Stimulated activated CD8-positive, alpha-beta memory T cell treated with anti-CD3 and anti-CD28 coated beads, Interleukin-15, amount 100 ng/mL, for 24 hours (primary cell): ENCODE measurements at places on chromosomes 2 and 18.

DNA sequence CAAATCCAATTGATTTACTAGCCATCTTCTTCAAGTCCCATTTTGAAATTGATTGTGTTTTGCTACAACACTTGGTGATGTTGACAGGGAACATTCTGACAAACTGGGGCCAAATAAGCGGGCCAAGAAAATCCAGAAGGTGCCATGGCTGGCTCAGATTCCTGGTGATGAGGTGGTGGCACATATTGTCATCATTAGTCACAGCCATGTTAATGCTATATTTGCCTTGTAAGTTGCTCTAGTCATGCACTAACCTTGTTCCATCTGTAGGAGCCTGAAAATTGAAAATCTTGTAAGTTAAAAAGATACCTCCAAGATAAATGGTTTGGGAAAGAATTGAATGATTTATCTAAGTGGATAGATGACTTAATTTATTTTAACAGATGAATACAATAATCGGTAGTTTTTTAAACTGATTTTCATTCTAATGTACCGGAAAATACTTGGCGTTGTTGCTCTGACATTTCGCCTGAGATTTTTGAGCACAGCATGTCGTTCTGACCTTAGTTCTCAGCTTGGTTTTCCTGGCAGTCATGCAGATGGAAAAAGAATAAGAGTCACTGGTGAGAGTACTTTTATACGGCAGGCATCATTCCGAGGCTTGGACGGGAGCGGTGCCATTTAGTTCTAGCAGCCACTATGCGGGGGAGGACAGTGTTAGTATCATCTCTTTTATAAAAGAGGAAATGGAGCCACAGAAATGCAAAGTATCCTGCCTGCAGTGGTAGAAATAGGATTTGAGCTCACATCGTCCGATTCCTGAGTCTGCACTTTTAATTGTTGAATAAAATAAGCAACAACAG, 133.9 kb downstream of the ZNF532 start:
- no peak for DNase-seq

DNA sequence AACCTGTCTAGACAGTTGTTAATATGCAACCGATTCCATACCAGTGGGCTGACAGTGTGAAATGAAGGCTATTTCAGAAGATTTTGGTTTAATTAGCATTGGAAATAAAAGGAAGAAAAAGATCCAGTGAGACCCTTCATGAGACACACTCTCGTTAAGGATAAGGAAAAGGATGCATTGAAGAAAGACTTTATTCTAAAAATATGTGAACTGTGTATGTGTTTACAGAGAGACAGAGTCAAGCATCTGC, 2.1 kb downstream of the KLF7 start:
- no peak for DNase-seq

DNA sequence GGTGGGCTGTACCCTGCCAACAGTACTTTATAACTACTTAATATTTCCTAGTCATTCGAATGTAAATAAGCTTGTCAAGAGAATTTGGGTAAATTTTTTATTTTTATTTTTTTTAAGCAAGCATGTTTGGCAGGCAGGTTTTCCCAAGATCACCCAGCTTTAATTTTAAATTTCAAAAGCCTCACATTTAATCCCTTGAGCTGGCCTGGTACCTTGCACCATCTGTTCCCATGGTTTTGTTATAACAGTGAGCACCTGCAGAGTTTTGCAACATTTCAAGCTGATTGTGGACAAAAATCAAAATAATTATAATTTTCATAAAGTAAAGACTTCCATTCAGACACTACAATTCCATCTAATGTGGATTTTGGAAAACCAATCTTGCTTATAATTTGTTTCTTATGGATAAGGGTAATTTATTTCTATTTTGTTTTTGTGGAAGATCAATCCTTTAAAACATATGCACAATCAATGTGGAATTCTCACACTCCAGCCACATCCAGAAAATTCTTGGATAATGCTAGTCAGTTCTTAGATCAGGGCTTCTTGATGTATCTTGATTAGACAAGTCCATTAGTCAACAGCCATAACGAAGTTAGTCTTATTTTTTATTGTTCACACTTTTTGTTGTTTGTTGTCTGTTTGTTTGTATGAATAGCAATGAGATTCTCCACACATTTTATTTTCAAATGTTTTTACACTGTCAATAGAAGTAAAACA, 689.3 kb downstream of the NR4A2 start:
- DNase-seq, result no peak

DNA sequence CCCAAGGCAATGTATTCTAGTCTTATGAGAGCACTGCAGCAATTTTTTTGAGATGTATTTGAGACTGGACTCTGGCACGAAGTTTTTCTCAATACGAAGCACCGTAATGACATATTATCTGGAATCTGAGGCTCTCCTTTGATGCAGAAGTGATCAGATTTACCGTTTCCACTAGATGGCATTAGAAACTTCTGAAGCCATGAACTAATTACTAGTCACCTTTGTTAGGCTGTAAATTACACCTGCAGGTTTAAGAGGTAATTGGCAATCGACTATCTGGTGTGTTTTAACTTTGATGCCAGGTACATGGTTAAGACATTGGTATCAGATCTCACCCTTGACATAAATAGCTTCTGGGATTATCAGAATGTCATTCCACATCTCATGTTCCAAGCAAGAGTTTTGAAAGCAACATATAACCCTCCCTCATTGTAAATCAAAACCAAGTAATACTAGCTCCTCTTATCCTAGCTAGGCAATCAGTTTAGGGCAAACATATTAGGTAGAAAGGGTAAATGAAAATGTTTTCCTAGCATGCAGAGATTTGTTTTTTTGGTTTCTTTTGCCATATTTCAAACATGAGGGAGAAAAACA, 254.6 kb upstream of the SPRED2 start:
- no peak for DNase-seq

DNA sequence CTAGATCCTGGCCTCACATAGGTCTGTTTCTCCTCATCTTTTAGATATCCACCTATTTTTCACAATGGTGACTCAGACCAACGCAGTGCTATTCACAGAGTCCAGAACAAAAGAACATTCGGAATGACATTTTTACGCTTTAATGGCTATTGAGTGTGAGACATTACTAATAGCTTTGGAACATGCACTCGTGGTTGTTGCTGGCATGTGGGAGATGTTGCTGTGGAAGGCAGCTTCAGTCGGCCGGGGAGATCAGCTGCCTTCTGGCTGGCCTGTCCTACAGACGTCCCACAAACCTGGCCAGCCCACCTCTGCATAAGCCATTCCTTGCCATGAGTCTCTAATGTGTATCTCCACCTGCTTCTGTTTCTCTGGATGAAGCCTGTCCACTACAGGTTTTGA, 3.4 kb downstream of the MBP start:
- no peak for DNase-seq

GRCh38 chr2:228507231-228507824, 325.8 kb upstream of the SPHKAP start:
- no peak for DNase-seq

DNA sequence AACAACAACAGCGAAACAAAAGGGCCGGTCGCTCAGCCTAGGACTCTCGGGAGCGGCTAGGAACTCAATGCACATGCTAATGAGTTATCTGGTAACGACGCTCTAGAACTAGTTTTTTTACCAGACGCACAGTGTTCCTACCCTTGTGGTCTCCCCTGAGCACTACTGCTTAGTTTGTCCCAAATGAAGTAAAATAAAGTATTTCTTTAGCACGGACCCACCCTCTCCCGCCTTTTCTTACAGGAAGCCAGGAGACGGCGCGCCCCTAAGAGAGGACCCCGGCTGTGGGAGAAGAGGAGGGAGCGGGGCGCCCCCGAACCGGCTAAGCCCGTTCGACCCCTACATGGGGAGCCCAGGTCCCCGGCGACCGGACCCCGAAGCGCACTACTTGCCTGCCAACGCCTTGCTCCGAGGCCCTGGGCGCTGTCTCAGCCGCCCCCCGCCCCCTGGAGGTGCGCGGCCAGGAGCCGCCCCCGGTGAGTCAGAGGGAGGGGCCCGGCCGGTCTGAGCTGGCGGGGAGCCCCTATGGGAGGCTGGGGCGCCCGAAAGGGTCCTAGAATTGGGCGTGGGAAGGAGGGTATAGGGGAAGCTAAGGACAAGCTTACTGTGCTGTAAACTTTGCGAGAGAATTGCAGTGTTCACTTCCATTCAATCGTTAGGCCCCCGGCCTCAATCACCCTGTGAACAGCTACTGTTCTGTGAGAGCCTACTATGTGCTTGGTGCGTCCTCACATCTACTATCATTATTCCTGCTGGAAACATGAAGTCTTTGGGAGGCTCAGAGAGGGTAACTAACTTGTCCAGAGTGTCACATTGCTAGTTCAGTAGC, 3.6 kb upstream of the CAPG start:
- DNase-seq, result no peak

GRCh38 chr2:105571445-105571987, 172.7 kb upstream of the FHL2 start:
- no peak for DNase-seq

DNA sequence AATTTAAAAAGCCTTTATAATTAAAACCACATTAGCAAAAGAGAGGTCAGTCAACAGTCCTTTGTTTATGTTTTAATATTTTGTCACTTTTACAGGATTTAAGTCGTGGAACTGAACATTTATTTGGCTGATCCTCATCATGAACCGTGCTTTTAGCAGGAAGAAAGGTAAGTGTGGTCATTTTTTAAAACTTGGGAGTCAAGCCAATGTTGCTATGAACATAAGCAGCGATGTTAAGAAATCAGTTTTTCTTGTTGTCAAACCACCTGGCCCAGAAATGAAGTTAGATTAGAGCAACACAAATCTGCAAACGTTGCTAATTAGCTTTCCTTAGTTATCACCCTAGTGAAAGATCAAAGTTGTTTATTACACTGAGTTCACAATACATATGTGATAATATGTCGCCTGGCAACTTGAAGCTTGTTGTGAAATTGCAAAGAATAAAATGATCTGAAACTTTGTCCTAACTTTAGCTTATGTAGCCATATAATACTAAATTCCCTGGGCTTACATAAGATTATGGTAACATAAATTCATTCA, 186.0 kb downstream of the GULP1 start:
- no peak for DNase-seq

GRCh38 chr2:40418614-40419363, 33.1 kb downstream of the SLC8A1 start:
- no peak for DNase-seq

DNA sequence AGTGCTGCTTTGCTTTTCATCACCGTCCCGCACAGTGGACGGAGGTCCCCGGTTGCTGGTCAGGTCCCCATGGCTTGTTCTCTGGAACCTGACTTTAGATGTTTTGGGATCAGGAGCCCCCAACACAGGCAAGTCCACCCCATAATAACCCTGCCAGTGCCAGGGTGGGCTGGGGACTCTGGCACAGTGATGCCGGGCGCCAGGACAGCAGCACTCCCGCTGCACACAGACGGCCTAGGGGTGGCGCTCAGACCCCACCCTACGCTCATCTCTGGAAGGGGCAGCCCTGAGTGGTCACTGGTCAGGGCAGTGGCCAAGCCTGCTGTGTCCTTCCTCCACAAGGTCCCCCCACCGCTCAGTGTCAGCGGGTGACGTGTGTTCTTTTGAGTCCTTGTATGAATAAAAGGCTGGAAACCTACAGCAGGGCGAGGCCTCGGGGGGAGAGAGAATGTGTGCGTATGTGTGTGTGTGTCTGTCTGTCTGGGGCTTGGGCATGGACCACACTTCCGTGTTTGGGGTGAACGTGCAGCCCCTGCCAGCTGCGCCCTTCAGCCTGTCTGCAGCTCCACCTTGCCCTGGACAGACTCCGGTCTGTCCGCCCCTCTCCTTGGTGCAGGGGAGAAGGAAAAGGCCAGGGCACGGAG, 32.3 kb downstream of the GPC1 start:
- DNase-seq, result no peak

DNA sequence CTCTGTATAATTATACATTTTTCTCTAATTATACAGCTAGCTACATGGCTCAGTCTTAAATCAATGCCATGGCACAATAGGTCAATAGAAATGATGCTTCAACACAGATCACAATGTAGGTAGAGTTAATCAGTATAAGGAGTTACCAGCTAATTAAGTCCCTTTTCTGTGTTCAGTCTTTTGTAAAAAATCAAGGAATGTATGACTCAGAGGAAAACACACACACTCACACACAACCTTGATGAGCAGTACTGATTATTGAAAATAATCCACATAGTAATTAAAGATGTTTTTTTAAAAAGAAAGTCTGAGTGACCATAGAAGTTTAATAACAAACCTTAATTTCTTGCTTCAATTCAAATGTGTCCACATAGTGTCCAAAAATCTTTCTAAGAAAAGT, 691.3 kb downstream of the LRP1B start:
- no peak for DNase-seq

GRCh38 chr2:86557836-86558235, 5.4 kb downstream of the CHMP3 start:
- DNase-seq, result no peak

- no peak for DNase-seq
Observed at GRCh38 chr2:10709290-10709939, 12.0 kb upstream of the ATP6V1C2 start.

GRCh38 chr2:217669831-217670230, 333.0 kb downstream of the TNS1 start:
- no peak for DNase-seq

DNA sequence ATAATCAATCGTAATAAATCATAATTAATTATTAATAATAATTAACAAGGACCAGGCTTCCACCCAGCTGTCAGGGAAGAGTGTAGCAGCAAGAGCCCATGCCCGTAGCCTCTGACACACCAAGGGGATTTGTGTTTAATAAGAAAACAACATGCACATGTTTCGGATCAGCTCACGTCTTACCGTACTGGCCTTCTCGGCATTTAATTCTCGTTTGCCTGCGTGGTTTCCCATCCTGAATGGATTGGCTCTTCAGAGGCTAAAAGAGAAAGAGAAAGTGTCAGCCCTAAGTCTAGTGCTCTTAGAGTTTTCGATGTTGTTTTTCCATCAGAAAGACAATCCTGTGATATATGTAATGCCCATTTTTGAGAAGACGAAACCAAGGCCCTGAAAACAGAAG, 27.6 kb downstream of the MBP start:
- DNase-seq, result no peak

DNA sequence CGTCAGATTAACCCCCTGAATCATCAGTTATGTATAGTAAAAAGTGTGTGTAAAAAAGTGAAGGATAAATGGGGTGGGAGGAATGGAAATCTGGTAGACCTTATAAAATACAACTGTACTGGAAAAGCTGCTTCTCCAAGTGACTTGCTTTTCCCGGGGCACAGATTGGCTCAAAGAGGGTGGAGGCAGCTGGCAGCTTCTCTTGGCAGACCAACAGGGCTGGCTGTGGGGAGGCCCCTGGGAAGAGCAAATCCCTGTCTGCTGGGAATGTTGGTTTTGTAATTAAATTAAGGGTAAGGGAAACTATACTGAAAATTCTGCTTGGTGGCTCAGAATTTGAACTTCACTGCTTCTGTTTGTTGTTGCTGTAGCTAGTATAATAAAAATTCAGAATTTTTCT, 154.2 kb upstream of the DLX2 start:
- no peak for DNase-seq

DNA sequence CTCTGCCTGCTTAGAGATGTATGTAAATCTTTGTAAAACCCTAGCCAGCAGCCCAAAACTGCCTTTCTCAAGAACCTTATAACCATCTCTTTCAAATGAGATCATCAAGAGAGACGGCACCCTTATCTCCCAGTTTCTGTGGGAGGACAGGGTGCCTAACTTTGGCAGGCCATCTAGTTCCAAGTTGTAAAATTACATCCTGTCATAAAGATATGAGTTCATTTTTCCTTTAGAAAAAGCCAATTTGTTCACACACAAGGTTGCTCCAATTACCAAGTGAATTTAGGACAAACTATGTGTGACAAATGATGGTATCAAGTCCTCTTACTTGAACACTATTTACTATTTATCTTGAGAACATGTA, 65.3 kb downstream of the MEMO1 start:
- DNase-seq, result no peak
